Fibroblast of skin of scalp (primary cell): ENCODE measurements at places on chromosomes 7 and 10.

DNA sequence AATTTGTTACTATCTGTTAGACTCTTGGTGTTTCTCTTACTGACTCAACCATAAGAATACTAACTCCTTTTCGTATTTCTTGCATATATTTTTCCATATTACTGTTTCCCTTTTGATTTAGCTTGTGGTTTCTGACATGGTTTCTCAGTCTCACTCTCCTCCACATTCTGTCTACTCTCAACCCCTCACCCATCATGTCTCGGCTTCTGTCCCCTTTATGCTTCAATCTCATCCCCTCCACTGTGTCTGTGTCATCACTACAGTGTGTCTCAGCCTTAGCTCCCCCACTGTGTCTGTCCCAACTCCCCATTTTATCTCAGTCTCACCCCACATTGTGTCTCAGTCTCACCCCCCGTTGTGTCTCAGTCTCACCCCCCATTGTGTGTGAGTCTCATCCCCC is 126.9 kb downstream of the VIPR2 start:
- no peak for DNase-seq

- DNase-seq: no peak
Observed at GRCh38 chr7:7148798-7149481, 33.4 kb upstream of the C1GALT1 start.

DNA sequence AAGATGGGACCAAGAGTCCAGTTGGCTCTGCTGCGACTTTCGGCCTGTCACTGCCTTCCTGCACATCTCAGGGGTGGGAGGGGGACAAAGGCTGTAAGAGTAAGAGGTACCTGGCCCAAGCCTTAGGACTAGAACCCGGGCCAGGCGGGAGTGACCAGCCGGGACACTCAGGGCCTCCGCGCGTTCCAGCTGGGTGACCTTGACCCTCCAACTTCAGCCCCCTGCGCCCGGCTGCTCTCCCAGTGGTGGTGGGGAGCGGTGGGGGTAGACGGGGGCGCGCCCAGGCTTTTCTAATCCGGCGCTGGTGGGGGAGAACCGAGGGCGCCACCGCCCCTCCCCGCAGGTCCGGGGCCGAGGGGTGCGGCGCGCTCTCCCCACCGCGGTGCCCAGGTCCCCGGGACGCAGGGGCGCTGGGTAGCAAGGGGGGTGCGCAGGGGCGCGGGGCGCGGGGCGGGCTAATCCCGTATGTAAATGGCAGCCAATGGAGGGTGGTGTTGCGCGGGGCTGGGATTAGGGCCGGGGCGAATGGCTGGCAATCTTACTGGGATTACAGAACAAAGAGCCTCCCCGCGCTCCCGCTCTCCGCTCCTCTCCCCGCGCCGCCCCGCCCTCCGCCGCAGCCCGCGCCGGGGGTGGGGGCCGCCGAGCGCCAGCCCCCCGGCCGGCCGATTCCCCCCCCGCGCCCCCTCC is at the start of gene GTF2IRD1:
Gene GTF2IRD1 (plus strand): TSS at position 585 of the 690 bp plus-strand sequence. CDS start 54,175 bp downstream, outside the sequence.
- DNase-seq: peak; percentile 81

DNA sequence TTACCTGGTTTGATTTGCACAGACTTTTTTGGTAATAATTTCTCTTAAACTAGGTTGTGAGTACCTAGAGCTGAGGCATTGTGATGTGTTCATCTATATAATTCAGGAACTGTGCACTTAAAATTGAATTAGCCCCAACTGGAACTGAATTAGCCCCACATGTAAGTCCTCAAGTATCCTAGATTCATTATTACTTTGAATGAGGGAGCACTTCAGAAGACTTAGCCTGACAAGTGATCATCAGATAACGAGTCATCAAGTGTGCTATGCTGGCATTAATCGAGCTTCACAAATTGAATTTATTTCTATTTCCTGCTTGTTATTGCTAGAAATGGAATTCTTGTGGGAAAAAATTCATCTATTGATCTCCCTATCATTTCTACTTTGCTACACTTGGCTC is 323.4 kb upstream of the SEMA3D start:
- DNase-seq: no peak

GRCh38 chr7:13933091-13933490 is 56.4 kb downstream of the ETV1 start:
- DNase-seq: no peak

DNA sequence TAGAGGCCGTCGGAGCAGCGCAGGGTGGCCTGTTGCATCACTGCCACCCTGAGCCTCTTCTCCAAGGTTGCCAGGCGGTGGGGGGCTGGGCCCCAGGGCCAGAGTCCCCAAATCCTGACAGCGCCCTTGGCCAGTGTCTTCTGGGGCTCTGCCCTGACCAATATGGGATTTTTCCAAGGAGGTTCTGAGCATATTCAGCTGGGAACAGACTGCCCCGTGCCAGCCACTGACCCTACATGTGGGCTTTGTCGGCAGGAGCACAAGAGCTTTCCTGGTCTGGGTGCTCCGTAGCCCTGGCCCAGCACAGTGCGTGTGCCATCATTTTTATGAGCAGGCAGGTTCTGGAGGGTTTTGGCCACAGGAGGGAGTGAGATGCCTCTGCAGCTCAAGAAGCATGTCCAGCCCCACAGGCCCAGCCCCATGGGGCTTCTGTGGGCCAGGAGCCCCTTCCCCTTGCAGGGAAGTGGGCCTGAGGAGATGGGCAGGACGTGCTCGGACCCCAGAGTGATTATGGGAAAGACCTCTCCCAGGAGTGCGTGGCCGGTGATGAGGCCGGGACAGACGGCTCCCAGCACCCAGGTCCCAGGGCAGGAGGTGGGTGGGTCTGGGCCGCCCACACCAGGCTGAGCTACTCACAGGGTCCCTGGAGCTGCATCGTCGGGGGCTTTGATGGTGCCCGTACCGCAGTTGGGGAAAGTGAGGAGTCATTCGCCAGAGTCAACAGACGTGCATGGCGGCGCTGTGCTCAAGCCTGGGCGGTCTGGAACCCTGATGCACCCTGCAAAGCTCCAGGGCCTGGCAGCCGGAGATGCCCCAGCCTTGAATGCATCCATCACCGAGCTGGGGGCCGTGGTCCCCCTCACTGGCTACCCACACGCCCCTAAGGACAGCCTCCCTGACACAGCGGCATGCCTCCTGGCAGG is 66.6 kb downstream of the PWWP2B start:
- DNase-seq: no peak

- peak; percentile 56 for DNase-seq
Observed at GRCh38 chr10:6348096-6348874, 145.6 kb downstream of the PFKFB3 start.

DNA sequence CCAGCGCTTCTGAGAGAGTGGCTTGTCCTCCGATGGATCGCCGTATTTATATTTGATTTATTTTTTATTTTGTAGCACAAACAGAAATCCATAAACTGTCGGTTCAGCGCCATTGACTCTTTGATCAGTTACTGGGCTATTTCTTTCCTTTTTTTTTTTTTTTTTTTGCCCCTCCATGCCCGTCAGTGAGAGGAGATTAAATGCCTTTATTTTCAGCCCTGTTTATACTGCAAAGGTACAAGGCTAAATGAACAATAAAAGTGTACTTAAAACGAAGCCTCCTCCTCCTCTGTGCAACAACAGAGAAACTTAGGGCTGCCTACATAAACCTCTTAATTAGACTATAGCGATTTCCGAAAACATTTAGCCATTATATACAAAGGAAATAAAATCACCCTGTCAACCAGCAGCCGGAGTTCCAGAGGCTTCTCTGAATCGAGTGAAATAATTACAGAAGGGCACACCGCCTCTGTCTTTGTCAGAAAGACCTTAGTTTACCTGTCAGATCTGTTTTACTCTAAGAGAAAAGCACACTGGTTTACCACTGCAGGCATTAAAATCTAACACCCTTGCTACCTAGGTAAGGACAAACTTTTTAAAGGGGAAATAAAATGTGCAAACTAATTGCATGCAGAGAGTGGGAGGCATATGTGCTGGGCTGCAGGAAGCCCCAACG is 3.5 kb downstream of the EBF3 start:
- no peak for DNase-seq

- DNase-seq: no peak
Observed at GRCh38 chr10:77448226-77448625, 189.4 kb downstream of the KCNMA1 start.

DNA sequence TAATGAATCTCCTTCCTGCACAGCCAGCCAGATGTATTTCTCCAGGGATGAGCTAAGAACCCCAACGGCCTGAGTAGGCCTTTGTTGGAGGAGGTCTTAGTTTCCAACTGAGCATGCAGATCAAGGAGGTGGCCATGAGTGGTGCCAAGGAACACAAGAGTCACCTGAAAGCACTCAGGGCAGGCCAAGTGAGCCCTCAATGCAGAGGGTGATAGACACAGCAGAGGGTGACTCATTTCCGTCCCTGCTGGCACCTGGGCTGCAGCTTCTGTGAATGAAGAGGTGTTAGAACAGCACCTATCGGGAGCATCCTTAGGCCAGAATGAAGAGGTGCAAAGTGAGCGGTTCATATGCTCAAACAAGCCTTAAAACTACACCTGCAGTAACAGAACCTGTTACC is 211.8 kb downstream of the FRMD4A start:
- no peak for DNase-seq

DNA sequence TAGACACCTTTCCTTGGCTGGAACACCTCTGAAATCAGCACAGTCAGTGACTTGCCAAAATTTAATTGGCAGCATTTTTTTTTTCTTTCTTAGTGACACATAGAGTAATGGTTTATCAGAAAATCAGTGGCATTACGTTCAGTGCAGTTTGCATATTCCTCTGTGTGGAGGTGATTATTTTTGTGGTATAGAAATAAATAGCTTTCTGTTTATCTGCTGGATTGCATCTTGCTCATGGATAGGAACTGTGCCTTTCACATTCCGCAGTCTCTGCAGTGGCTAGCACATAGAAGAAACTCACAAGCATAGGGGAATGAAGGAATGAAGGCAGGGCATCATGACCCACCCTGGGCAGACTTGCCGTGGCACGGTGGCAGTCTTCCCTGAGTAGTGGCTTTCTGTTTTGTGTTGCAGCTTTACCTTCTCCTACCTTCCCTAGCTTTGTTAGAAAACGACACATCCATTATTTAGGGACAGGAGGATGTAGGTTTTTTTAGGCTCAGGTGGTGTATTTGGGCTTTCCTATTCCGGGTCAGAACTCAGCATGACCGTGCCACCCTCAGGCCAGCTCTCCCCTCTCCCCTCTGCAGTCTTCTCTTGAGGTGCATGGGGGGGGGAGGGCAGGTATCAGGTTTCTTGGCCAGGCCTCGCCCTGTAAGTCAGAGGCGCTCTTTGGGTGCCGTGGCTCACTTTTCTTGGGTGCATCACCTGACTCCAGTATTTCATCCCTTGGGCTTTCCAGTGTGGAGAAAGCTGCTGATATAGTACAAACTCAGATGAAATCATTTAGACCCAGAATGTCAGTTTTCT is 112.5 kb upstream of the GJD4 start:
- DNase-seq: no peak

DNA sequence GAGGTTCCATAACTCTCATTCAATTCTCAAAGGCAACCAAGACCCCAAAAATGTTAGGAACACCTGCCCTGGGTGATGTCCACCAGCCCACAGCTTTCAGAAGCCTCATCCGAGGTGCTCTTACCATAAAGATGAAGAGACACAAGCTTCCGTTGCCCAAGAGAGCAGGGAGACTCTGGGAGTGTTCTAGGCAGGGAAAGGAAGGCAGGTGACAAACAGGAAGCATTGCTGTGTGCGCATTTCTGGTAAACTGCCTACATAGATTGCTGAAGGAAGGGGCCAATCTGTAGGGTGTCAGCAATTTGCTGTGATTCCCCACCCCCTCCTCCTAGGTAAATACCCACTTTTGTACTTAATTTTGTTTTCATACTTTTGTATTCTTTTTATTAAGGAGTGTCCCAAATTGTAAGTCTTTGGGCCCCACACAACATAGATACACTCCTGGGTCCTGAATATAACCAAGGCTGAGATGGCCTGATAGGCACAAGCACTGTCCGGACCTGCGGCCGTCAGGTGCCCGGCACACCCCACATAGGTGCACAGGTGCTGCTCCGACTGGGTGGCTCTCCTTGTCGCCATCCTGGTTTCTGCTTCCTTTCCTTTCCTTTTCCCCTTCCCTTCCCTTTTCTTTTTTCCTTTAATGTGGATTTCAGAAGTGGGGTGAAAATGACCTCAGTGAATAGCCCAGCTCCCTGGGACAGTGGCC is 51.4 kb upstream of the SMNDC1 start:
- no peak for DNase-seq

DNA sequence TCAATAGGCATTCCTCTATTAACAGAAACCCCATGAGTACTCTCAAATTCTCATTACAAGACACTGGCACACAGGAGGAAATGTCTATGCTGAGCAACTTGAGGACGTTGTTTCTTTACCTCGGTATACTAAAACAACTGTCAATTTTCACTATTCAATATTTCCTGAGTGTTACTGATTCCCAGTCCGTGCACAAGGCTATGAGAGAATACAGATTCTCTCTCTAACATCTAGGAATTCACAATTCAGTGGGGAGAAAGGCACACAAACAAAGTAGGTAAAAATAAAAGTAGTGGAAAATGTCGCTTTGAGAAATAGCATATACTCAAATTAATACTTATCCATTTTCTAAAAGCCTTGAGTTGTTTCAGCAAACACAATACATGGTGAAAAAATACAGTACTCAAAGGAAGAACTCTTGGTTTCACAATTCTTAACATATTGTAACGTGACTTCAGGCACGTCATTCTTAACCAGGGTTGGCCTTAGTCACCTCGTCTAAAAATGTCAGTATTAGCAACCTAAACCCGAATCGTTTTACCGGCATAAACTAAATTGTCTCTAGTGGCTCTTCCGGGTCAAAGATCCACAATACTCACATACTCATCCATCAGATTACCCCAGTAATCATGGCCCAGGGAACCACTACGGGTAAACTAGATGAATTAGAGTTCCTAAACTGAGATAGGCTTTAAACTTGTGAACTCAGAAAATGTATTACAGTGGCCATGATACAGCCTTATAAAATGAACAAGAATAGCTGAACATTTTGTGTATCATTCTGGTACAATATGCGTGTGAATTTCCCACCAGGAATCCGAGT is 1.5 kb downstream of the IPMK start:
- peak; percentile 70 for DNase-seq

GRCh38 chr7:44213206-44213876 is 12.6 kb downstream of the YKT6 start:
- DNase-seq: no peak

DNA sequence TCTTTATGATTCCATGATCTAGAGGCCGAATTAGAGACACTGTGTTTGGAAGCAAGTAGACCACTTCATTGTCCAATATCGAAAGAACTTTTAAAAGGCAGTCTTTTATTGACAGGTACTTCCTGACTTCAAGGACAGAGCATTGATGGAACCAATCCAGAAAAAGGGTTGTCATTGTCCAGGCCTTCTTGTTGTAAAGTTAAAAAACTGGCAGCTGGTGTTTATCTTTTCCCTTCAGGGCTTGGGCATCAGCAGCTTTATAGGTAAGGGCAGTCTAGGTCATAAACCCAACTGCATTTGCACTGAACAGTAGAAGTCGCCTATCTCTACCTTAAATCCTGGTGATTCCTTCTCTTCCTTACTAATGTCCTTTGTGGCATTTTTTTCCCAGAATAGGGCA is 95.6 kb downstream of the ST7 start:
- DNase-seq: no peak

- DNase-seq: no peak
Observed at GRCh38 chr7:43308913-43309705, 196.7 kb downstream of the HECW1 start.
